ENCODE measurements at places on chromosomes 6 and 20.

DNA sequence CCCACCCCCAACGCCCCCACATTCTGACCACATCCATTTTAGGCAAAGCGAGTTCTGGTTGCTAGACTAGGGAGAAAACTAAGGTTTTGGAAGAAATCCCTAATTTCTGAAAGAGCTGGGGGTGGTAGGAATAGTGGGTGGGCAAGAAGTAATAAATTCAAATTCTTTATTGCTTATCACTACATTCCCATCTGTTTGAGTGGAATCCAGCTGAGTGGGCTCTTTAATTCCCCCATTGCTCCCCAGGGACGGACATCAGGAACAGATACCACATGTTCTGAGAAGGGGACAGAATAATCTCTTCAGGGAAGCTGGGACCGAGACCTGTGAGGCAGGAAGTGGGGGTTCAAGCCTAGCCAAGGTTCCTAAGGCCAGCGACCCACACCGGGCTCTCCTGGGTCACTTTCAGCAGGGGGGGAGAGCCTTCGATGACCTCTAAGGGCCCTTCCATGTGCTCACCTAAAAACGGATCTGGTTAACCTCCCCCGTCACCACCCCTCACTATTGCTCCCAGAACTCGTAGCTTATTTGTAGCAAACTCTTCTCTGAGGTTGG is 42.3 kb upstream of the MRPS10 start:
- peaks cover 48% of the 10 kb centered on the region for H3K36me3 ChIP-seq
- peak overlapping the region; percentile 36 for H3K27ac ChIP-seq
- no peaks in the 10 kb centered on the region for H3K27me3 ChIP-seq
- no peak for DNase-seq
- H3K4me3 ChIP-seq = no peak overlapping the region

- no peaks in the 10 kb centered on the region for H3K36me3 ChIP-seq
- no peak for DNase-seq
- no peak overlapping the region for H3K27ac ChIP-seq
- no peak overlapping the region for H3K4me3 ChIP-seq
Observed at GRCh38 chr6:38035478-38035877, 216.0 kb downstream of the ZFAND3 start.

- no peak overlapping the region for H3K27ac ChIP-seq
- DNase-seq = no peak
- no peaks in the 10 kb centered on the region for H3K36me3 ChIP-seq
- no peaks in the 10 kb centered on the region for H3K27me3 ChIP-seq
- H3K4me3 ChIP-seq = no peak overlapping the region
Observed at GRCh38 chr6:12037798-12038197, 25.7 kb downstream of the HIVEP1 start.

GRCh38 chr6:74248966-74249365 is 553.0 kb downstream of the CD109 start:
- H3K4me1 ChIP-seq = no peaks in the 10 kb centered on the region
- no peak overlapping the region for H3K4me3 ChIP-seq
- no peak for DNase-seq
- no peak overlapping the region for H3K27ac ChIP-seq

DNA sequence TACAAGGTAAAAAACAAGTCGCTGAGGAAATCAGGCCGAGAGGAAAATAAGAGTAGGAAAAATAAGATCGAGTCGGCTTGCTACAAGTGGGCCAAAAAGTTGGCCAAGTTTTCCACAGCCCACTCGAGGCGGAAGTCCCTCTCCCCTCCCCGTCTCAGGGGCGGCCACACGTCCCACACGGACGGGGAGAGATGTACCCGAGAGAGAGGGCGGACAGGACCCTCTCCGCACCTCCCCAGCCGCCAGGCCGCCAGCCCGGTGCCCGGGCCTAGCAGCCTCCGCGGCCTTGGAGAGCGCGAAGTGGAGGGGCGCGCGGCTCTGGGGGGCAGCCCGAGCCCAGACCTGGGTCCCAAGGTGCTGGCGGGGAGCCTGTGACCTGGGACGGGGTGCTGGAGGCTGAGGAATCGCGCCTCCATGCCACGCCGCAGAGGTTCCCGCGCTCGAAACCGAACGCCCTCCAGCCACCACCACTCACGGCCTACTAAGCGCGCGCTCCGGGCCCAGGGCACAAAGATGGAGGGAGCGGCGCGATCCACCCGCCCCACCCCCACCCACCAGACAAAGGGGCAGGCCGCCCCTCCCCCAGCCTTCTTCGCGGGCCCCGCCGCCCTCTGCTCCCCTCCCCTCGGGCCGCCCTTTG is 1.9 kb upstream of the HMGA1 start:
- H3K27ac ChIP-seq = peak overlapping the region; percentile 94
- H3K4me3 ChIP-seq = no peak overlapping the region
- H3K36me3 ChIP-seq = no peaks in the 10 kb centered on the region
- DNase-seq = no peak

- no peak for DNase-seq
- no peak overlapping the region for H3K4me3 ChIP-seq
- no peaks in the 10 kb centered on the region for H3K27me3 ChIP-seq
Observed at GRCh38 chr6:111925296-111925695, 52.0 kb upstream of the FYN start.

- no peak overlapping the region for H3K4me3 ChIP-seq
- no peaks in the 10 kb centered on the region for H3K27me3 ChIP-seq
- DNase-seq = no peak
- H3K36me3 ChIP-seq = peaks cover 8% of the 10 kb centered on the region
Observed at GRCh38 chr20:59948828-59949720, 8.9 kb downstream of the FAM217B start.

GRCh38 chr6:131013495-131013894 is 49.5 kb downstream of the EPB41L2 start:
- H3K27ac ChIP-seq = no peak overlapping the region
- H3K4me3 ChIP-seq = no peak overlapping the region
- H3K36me3 ChIP-seq = no peaks in the 10 kb centered on the region

- peaks cover 8% of the 10 kb centered on the region for H3K27me3 ChIP-seq
- H3K4me1 ChIP-seq = peaks cover 13% of the 10 kb centered on the region
- H3K4me3 ChIP-seq = no peak overlapping the region
- no peaks in the 10 kb centered on the region for H3K36me3 ChIP-seq
- no peak overlapping the region for H3K27ac ChIP-seq
Observed at GRCh38 chr20:31851240-31851955, 6.0 kb upstream of the FOXS1 start.

GRCh38 chr20:48332555-48332954 is 495.2 kb downstream of the PREX1 start:
- no peak overlapping the region for H3K4me3 ChIP-seq
- no peaks in the 10 kb centered on the region for H3K27me3 ChIP-seq
- no peak overlapping the region for H3K27ac ChIP-seq
- no peaks in the 10 kb centered on the region for H3K36me3 ChIP-seq

GRCh38 chr6:127178746-127179145 is 60.3 kb downstream of the RSPO3 start:
- H3K4me3 ChIP-seq = no peak overlapping the region
- H3K36me3 ChIP-seq = no peaks in the 10 kb centered on the region
- DNase-seq = no peak
- no peak overlapping the region for H3K27ac ChIP-seq

- H3K4me1 ChIP-seq = peaks cover 4% of the 10 kb centered on the region
- no peaks in the 10 kb centered on the region for H3K36me3 ChIP-seq
- H3K27ac ChIP-seq = no peak overlapping the region
- H3K27me3 ChIP-seq = peaks cover 48% of the 10 kb centered on the region
- DNase-seq = no peak
Observed at GRCh38 chr6:41413250-41413649, 77.8 kb downstream of the NCR2 start.

- no peaks in the 10 kb centered on the region for H3K27me3 ChIP-seq
- no peak for DNase-seq
- peaks cover 25% of the 10 kb centered on the region for H3K4me1 ChIP-seq
- peak overlapping the region; percentile 41 for H3K27ac ChIP-seq
- no peak overlapping the region for H3K4me3 ChIP-seq
Observed at GRCh38 chr20:34581341-34582184, 23.0 kb downstream of the MAP1LC3A start.

- H3K27me3 ChIP-seq = no peaks in the 10 kb centered on the region
- H3K4me1 ChIP-seq = no peaks in the 10 kb centered on the region
- no peaks in the 10 kb centered on the region for H3K36me3 ChIP-seq
- DNase-seq = no peak
Observed at GRCh38 chr6:24997231-24997630, 61.5 kb upstream of the RIPOR2 start.

DNA sequence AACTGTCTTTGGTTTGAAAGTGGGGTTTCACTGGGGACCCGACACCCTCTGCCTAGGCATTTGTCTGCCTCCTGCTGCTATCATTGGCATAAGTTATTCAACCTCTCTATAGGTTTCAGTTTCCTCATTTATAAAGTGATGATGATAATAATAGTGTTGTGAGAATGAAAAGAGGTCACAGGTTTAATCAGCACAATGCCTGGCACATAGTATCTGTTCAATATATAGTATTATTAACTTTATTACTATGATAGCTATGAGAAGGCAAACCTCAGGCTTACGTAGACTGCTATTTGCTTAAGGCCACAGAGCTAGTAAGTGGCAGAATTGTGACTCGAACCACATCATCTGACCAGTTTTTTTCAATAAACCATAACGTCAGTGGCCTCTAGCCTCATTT is 256.8 kb downstream of the CDKAL1 start:
- H3K4me3 ChIP-seq = no peak overlapping the region
- H3K4me1 ChIP-seq = peaks cover 7% of the 10 kb centered on the region
- no peaks in the 10 kb centered on the region for H3K27me3 ChIP-seq
- no peak overlapping the region for H3K27ac ChIP-seq
- DNase-seq = no peak
- H3K36me3 ChIP-seq = no peaks in the 10 kb centered on the region

- H3K36me3 ChIP-seq = no peaks in the 10 kb centered on the region
- H3K4me3 ChIP-seq = no peak overlapping the region
- H3K4me1 ChIP-seq = peaks cover 3% of the 10 kb centered on the region
- no peak overlapping the region for H3K27ac ChIP-seq
- no peaks in the 10 kb centered on the region for H3K27me3 ChIP-seq
Observed at GRCh38 chr6:53594596-53594995, 49.7 kb upstream of the GCLC start.

DNA sequence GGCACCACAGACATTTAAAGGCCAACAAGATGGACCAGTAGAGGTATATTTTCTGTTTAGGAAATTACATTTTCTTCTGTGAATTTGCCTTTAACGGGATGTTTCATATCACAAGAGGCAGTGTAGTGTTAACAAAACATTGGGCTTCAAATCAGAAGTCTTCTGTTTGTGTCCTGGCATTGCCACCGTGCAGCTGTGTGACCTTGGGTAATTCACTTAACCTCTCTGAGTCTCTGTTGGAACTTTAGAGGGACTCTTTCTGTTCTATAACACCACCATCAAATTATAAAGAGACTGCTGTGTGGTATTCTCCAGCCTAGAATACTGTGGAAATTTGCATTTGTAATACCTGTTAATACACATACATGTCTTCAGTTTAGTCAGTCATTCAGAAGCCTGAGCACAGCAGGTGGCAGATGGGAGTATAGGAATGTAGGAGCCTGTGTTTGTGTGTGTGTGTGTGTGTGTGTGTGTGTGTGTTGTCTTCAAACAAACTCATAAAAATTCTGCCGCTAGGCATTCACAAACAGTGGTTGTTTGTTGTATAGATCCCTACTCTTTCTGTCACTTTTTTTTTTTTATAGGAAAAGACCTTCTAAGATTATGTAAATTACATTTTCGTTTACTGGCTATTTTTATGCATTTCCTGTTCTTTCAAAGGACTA is 22.6 kb downstream of the UST start:
- H3K27me3 ChIP-seq = no peaks in the 10 kb centered on the region
- peaks cover 19% of the 10 kb centered on the region for H3K4me1 ChIP-seq
- no peak overlapping the region for H3K4me3 ChIP-seq

DNA sequence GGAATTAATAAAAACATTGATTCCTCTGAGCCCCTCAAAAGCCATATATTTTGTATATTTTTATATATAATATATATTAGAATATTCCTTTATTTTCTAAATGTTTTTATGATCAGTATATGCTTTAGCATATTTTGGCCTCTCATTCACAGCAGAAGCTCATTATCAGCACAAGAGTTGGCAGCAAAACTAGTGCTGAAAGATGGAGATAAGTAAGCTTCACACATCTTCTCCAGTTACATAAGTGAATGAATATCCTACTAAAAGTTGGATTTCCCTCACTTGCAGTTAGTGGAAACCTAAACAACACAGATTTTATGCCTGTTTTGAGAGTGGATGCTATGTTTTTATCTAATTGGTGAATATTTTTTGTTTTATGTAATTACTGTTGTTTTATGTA is 1303.8 kb upstream of the ADGRB3 start:
- no peak for DNase-seq
- H3K27me3 ChIP-seq = no peaks in the 10 kb centered on the region
- H3K4me3 ChIP-seq = no peak overlapping the region
- H3K27ac ChIP-seq = no peak overlapping the region

DNA sequence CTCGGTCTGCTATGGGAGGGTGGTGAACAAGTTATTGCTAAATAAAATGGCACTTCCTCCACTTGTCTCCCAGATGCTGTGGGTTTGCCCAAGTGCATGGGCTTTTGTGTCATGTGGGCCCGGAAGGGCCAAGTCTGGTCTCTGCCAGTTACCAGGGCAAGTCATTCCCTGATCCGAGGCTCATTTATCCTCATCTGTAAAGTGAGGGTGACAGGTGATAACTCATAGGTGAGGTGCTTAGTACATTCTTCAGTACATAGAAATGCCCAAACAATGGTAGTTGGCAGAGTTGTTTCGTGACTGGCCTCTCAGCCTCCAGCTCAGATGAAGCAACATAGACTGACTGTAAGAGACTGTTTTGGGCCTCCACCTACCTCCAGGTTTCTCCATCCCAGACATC is 2.0 kb upstream of the MUCL3 start:
- H3K4me3 ChIP-seq = no peak overlapping the region
- no peak for DNase-seq
- no peaks in the 10 kb centered on the region for H3K36me3 ChIP-seq
- H3K4me1 ChIP-seq = peaks cover 35% of the 10 kb centered on the region
- no peaks in the 10 kb centered on the region for H3K27me3 ChIP-seq

- H3K4me1 ChIP-seq = peaks cover 10% of the 10 kb centered on the region
- peak; percentile 47 for DNase-seq
- H3K36me3 ChIP-seq = no peaks in the 10 kb centered on the region
- no peak overlapping the region for H3K27ac ChIP-seq
Observed at GRCh38 chr20:59141818-59142581, 21.6 kb upstream of the ZNF831 start.

- no peak overlapping the region for H3K27ac ChIP-seq
- H3K4me1 ChIP-seq = peaks cover 69% of the 10 kb centered on the region
- no peaks in the 10 kb centered on the region for H3K27me3 ChIP-seq
Observed at GRCh38 chr6:156866220-156867015, 89.2 kb downstream of the ARID1B start.

DNA sequence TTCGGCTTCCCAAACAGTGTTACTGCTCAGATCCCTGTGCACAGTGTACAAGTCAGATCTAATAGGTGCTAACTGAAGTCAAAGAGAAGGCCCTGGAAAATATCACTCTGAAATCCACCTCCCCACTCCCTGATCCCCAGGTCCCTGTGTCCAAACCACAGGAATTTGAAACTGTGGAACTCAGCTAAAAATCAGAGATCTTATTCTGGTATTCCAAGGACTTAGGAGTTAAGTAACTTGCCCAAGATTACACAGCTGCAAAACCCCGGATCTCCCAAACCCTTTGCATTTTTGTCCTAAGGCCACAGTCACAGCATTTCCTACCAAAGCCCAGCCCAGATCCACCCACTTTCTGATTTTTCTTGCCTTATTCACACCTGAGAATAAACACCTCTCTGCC is 32.3 kb upstream of the SLC23A2 start:
- no peak for DNase-seq
- no peak overlapping the region for H3K27ac ChIP-seq
- H3K27me3 ChIP-seq = peaks cover 5% of the 10 kb centered on the region
- H3K4me1 ChIP-seq = no peaks in the 10 kb centered on the region
- H3K4me3 ChIP-seq = no peak overlapping the region
- H3K36me3 ChIP-seq = no peaks in the 10 kb centered on the region

GRCh38 chr20:60437418-60437817 is 479.2 kb downstream of the CDH26 start:
- H3K4me3 ChIP-seq = no peak overlapping the region
- no peaks in the 10 kb centered on the region for H3K27me3 ChIP-seq
- H3K27ac ChIP-seq = no peak overlapping the region
- H3K4me1 ChIP-seq = no peaks in the 10 kb centered on the region
- no peaks in the 10 kb centered on the region for H3K36me3 ChIP-seq

All from stomach (tissue), 19 donors.